ENCODE measurements at places on chromosomes 11 and 22. TPM values are rescaled to one million over a fixed set of nuclear protein-coding genes. Genes with fewer than 3 reads are reported as not detected.

UPK3A gene
- total RNA-seq: not detected

NCR3LG1 gene
- 0.42 TPM for total RNA-seq

TMEM45B gene
- total RNA-seq: 5.5 TPM

TPBGL gene
- total RNA-seq: not detected

WBP2NL gene
- total RNA-seq: 0.33 TPM

OR5B17 gene
- total RNA-seq: not detected

SLC25A1 gene
- total RNA-seq: 76.1 TPM

MS4A15 gene
- total RNA-seq: not detected

CD44 gene
- 16.7 TPM for total RNA-seq

DNA sequence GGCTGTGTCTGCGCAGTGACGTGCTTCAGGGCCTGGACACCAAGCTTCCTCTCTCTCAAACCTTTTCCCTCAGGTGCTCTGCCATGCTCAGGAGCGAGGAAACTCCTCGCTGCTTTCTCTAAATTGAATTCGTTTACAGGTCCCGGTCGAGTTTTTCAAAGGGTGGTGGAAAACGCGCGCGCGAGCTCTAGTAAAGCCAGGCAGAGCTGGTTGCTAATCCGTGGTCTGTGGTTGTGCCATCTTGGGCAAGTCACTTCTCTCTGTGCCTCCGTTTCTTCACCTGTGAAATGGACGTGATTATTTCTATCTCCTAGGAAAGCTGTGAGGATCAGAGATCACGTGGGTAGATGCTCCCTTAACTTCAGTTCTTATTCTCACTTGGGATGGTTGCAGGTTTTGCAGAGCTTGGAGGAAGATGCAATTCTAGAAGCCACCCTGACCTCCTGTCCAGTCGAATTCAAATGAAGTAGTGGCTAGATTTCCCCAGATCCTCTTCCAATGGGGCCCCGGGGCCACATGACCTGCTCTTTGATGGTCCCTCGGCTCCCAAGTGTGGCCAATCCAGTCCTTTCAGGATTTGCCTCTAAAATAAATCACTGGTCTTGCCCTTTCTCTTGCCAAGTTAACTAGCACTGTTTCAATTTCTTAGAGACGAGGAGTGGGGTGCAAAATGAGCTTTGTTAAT, 10.5 kb upstream of the ALX4 start:
- no peaks in the 10 kb centered on the region for H3K36me3 ChIP-seq
- no peak for DNase-seq
- no peak overlapping the region for H3K27ac ChIP-seq
- no peak overlapping the region for H3K4me3 ChIP-seq
- H3K27me3 ChIP-seq: peaks cover 57% of the 10 kb centered on the region
- H3K4me1 ChIP-seq: peaks cover 7% of the 10 kb centered on the region

DNA sequence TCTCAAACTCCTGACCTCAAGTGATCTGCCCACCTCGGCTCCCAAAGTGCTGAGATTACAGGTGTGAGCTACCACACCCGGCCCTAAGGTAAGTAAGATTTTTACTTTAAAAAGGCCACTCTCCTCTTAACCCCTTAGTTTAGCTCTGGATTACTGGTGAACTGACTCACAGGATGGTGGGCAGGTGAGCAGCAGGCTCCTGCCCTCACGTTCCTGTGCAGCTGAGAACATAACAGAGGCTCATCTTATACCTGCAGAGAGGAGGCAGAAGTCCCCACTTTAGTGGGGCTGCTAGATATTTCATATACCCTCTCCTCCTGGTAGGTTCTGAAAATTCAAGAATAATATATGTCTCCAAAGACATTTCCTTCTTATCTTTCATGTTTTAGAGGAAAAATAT, 17.1 kb upstream of the SERPIND1 start:
- no peak for DNase-seq
- no peak overlapping the region for H3K27ac ChIP-seq
- peaks cover 4% of the 10 kb centered on the region for H3K36me3 ChIP-seq
- H3K4me1 ChIP-seq: no peaks in the 10 kb centered on the region
- no peaks in the 10 kb centered on the region for H3K27me3 ChIP-seq

- no peaks in the 10 kb centered on the region for H3K36me3 ChIP-seq
- no peak for DNase-seq
- H3K27me3 ChIP-seq: no peaks in the 10 kb centered on the region
- no peak overlapping the region for H3K4me3 ChIP-seq
- H3K4me1 ChIP-seq: no peaks in the 10 kb centered on the region
These were observed 22.1 kb downstream of the IFITM10 start for GRCh38 chr11:1728301-1728700.

- peaks cover 34% of the 10 kb centered on the region for H3K36me3 ChIP-seq
- H3K4me3 ChIP-seq: no peak overlapping the region
- no peaks in the 10 kb centered on the region for H3K27me3 ChIP-seq
- H3K4me1 ChIP-seq: peaks cover 9% of the 10 kb centered on the region
- no peak for DNase-seq
These were observed 26.7 kb downstream of the CARS1 start for GRCh38 chr11:3030289-3031070.

GRCh38 chr11:70597751-70598625, 199.7 kb downstream of the CTTN start:
- no peaks in the 10 kb centered on the region for H3K27me3 ChIP-seq
- no peaks in the 10 kb centered on the region for H3K4me1 ChIP-seq
- no peak overlapping the region for H3K27ac ChIP-seq
- no peak for DNase-seq
- no peak overlapping the region for H3K4me3 ChIP-seq

GRCh38 chr11:28833670-28834069, 725.5 kb downstream of the METTL15 start:
- H3K4me3 ChIP-seq: no peak overlapping the region
- no peaks in the 10 kb centered on the region for H3K36me3 ChIP-seq
- H3K4me1 ChIP-seq: no peaks in the 10 kb centered on the region
- no peaks in the 10 kb centered on the region for H3K27me3 ChIP-seq

- no peaks in the 10 kb centered on the region for H3K4me1 ChIP-seq
- H3K36me3 ChIP-seq: no peaks in the 10 kb centered on the region
- no peak overlapping the region for H3K27ac ChIP-seq
- H3K4me3 ChIP-seq: no peak overlapping the region
- no peak for DNase-seq
These were observed 1007.0 kb downstream of the BRD1 start for GRCh38 chr22:48820481-48821345.

DNA sequence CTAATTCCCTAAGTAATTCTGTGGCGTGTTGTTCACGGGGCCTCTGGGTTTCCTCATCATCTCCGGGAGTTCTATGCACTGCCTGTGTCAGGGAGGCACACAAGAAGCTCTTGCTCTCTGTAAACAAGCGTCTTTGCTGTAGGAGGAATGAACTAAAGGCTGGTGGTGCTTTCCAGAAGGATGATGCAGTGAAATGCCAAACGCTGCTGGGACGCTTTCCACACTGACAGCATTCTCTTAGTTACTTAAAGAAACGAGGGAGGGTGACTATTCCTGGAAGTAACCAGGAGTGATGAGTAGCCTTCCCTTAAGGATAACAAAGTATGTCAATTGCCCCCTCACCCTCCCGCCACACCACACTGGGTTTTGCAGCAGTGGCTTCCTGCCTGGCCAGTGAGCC, 38.5 kb upstream of the NUP50 start:
- H3K4me1 ChIP-seq: no peaks in the 10 kb centered on the region
- DNase-seq: no peak
- H3K36me3 ChIP-seq: no peaks in the 10 kb centered on the region
- H3K27ac ChIP-seq: no peak overlapping the region

DNA sequence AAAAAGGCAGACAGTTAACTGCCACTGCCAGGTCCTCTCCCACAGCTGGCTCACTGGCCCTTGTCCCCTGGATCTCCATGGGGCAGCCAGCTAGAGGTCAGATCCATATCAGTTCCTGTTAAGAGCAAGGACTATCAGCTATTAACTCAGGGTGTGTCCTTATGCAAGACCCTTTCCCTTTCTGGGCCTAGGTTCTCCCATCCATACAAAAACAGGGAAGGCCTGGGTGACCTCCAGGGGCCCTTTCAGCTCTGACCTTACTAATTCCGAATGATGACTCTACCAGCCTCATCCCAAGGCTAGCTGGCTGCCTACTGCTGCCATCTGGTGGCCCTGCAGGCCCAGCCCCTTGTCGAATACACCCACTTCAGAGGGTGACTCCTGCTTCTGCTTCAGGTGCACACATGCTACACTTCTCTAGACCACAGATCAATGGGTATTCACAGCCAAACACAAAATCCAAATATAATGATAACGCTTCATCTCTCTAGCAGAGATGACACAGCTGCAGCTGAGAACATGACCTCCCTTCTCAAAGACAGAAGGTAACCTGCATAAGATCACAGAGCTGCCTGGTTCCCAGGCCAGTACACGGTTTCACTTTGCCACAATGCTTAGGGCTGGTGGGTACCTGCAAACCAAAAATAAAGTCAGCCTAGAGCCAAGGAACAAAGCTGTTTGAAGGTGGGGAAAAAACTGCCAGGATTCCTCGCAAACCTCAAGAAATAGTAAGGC, 34.1 kb downstream of the SERGEF start:
- peak; percentile 47 for DNase-seq
- H3K4me3 ChIP-seq: no peak overlapping the region
- H3K36me3 ChIP-seq: no peaks in the 10 kb centered on the region
- H3K4me1 ChIP-seq: peaks cover 2% of the 10 kb centered on the region
- H3K27ac ChIP-seq: no peak overlapping the region
- no peaks in the 10 kb centered on the region for H3K27me3 ChIP-seq

- no peak overlapping the region for H3K27ac ChIP-seq
- no peaks in the 10 kb centered on the region for H3K4me1 ChIP-seq
- H3K4me3 ChIP-seq: no peak overlapping the region
- no peaks in the 10 kb centered on the region for H3K27me3 ChIP-seq
These were observed 6.4 kb downstream of the CLMP start for GRCh38 chr11:123188508-123189165.

DNA sequence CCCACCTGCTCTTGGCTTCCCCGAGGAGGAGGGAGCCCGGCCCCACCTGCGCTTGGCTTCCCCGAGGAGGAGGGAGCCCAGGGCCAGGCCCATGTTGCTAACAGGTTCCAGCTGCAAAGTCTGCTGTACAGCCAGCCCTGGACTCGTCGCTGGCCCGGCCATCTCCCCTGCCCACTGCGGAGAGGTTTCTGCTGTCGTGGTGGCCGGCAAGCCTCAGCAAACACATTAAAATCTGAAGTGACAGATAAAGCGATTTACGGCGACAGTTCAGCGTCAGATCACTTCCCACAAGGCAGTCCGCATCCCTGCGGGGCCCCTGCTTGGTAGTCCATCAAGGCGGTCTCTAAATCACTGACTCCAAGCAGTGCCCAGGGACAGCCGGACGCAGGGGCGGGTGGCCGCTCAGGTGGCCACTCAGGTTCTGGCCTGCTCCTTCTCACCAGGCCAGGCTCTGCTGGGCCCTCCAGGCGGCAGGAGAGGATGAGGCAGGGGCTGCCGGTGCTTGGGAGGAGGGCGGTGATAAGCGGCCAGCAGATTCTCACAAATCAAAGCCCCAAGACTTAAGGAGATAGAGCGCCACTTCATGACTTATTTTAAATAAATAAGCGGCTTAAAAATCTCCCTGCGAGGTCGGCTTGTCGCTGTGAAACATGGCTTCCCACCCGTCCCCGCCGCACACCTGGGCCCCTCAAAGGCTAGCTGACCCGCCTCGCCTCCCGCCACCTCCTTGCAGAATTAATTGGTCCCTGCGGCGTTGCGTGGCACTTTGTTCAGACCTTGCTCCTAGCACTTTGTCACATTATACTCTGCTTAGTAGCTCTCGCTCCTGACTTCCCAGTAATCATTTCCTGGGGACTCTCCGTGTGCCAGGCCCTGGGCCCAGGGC, 21.1 kb downstream of the MACROD1 start:
- no peaks in the 10 kb centered on the region for H3K36me3 ChIP-seq
- H3K27ac ChIP-seq: no peak overlapping the region
- H3K4me3 ChIP-seq: no peak overlapping the region
- no peaks in the 10 kb centered on the region for H3K4me1 ChIP-seq
- no peak for DNase-seq

DNA sequence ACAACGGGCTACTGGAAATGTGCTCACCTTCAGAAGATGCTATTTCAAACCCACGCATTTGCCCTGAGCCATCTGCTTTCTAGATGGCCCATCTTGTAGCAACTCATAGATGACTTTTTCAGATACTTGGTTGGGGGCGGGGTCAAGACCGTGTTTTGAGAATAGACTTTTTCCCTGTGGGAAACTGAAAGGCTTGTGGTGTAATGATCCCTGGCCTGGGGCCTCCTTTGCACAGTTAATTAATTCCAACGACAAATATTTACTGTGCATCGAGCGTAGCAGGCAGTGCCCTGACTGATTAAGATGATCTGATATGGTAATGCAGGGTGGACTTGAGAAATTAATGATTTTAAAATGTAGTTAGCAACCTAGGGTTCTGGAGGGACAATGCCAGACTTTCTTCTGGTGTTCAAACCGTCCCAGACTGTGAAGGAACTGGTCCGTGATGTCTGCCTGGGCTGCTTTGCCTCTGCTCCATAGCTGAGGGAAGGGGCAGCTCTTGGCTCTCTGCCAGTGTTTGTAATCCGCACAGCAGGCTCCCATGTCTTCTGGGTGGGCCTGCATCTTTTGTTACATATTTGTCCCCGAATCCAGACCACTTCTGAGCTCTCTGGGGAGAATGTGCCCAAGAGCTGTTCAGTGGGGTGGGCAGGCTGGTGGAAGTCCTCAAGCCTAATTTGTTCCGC, 84.8 kb downstream of the ADAMTS15 start:
- no peak overlapping the region for H3K27ac ChIP-seq
- H3K36me3 ChIP-seq: no peaks in the 10 kb centered on the region
- H3K4me3 ChIP-seq: no peak overlapping the region
- DNase-seq: no peak
- H3K4me1 ChIP-seq: no peaks in the 10 kb centered on the region

DNA sequence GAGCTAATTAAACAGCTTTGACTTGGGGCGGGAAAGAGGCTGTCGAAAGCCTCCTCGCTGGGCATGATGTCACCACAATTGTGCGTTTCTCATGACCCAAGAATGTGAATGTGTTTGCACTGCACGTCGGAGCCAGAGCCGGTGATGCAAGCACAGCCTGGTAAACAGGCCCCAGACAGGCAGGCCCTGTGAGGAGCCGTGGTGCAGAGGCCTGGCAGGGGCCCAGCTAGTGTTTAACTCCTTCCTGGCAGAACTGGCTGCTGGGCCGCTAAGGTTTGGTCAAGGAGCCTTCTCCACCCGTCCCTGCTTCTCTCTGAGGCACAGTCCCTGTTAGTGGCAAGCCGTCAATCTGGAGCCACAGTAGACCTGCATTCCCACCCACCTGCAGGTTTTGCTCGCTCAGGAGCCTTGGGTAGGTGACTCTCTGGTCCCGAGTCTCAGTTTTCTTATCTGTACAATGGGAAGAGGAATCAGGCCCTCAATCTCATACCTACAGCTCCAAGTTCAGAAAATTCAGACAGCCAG, 25.4 kb upstream of the SMTN start:
- H3K4me1 ChIP-seq: no peaks in the 10 kb centered on the region
- H3K27me3 ChIP-seq: no peaks in the 10 kb centered on the region
- peak; percentile 67 for DNase-seq
- H3K27ac ChIP-seq: peak overlapping the region; percentile 59

- H3K4me3 ChIP-seq: no peak overlapping the region
- no peak overlapping the region for H3K27ac ChIP-seq
- DNase-seq: no peak
- H3K4me1 ChIP-seq: peaks cover 21% of the 10 kb centered on the region
These were observed 8.8 kb downstream of the RBM14 start for GRCh38 chr11:66625041-66625751.

Measured in liver (tissue), 10 donors.